Stomach (tissue), 19 donors: ENCODE measurements at places on chromosomes 12 and 14. TPM values are rescaled to one million over a fixed set of nuclear protein-coding genes. Genes with fewer than 3 reads are reported as not detected.

DNA sequence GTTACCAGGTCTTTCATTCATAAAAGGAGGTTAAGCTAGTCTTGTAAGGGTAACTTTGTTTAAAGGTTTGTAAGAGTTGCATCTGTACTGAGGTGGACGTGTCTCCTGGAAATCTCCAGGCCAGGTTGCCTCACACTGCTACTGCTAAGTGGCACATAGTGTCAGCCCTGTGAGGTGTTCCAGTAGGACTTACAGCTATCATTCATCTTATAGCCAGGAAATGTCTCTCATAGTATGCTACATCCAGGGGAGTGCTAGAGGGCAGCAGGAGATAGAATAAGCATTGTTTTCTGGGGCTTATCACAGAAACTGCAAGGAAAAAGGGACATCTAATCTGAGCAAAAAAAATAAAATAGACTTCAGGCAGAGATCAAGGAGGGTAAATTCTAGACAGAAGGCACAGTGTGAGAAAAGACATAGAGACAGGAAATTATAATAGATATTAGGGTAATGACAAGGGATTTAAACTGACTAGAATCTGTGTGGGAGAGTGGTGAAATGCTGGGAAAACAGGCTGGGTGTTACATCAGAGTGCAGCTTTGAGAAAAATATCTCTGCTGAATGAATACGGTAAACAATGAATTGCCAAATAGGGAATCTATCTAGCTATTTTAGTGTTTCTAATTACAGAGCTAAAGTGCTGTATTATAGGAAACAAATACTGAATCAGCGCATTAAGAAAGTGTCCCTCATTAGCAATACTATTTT is 205.1 kb upstream of the ABCD2 start:
- H3K4me1 ChIP-seq: no peaks in the 10 kb centered on the region
- no peak overlapping the region for H3K4me3 ChIP-seq
- no peak overlapping the region for H3K27ac ChIP-seq
- no peaks in the 10 kb centered on the region for H3K27me3 ChIP-seq
- no peaks in the 10 kb centered on the region for H3K36me3 ChIP-seq

- no peak overlapping the region for H3K27ac ChIP-seq
- H3K4me1 ChIP-seq: no peaks in the 10 kb centered on the region
- H3K36me3 ChIP-seq: no peaks in the 10 kb centered on the region
Measured at GRCh38 chr12:15411842-15412241, 89.5 kb downstream of the PTPRO start.

DNA sequence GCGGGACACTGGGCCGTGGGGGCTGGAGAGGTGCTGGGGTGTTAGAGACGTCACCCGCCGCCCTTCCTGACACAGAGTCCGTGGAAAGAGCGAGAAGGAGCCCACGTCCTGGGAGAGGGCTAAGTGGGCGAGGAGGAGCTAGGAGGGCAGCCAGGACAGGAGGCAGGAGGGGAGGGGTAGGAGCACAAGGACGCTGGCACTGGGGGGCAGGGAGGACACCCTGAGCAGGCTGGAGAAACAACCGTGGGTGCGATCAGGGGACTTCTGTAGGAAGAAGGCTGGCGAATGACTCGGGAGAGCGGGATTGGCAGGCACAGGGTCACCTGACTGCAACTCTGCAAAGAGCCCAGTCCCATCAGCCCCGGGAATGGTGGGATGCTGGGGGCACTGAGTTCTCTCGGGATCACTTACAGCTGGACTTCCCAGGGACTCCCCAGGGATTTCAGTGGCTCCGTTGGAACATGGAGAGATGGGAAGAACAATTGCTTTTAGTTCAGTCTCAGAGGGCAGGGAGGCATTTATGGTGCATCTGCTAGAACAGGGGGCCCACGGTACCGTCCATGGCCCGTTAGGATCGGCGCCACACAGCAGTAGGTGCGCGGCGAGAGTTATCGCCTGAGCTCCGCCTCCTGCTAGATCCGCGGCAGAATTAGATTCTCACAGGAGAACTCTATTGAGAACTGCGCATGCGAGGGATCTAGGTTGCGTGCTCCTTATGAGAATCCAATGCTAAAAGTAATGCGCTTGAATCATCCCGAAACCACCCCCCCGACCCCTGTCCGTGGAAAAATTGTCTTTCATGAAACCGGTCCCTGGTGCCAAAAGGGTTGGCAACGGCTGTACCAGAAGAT is 24.3 kb downstream of the UBR7 start:
- H3K4me1 ChIP-seq: peaks cover 6% of the 10 kb centered on the region
- H3K4me3 ChIP-seq: peak overlapping the region; percentile 38
- DNase-seq: peak; percentile 60
- no peaks in the 10 kb centered on the region for H3K27me3 ChIP-seq

- H3K27ac ChIP-seq: no peak overlapping the region
- H3K27me3 ChIP-seq: no peaks in the 10 kb centered on the region
- no peaks in the 10 kb centered on the region for H3K36me3 ChIP-seq
- peaks cover 9% of the 10 kb centered on the region for H3K4me1 ChIP-seq
Measured at GRCh38 chr12:97557116-97557515, 94.5 kb downstream of the RMST start.

- H3K4me1 ChIP-seq: peaks cover 25% of the 10 kb centered on the region
- peak overlapping the region; percentile 4 for H3K27ac ChIP-seq
- peak; percentile 22 for DNase-seq
- H3K27me3 ChIP-seq: no peaks in the 10 kb centered on the region
- peaks cover 52% of the 10 kb centered on the region for H3K36me3 ChIP-seq
Measured at GRCh38 chr14:77542421-77543239, 44.0 kb upstream of the ISM2 start.

- no peaks in the 10 kb centered on the region for H3K27me3 ChIP-seq
- H3K4me1 ChIP-seq: peaks cover 87% of the 10 kb centered on the region
- H3K36me3 ChIP-seq: no peaks in the 10 kb centered on the region
- no peak overlapping the region for H3K4me3 ChIP-seq
Measured at GRCh38 chr12:122841544-122842321, 6.5 kb downstream of the HIP1R start.

DNA sequence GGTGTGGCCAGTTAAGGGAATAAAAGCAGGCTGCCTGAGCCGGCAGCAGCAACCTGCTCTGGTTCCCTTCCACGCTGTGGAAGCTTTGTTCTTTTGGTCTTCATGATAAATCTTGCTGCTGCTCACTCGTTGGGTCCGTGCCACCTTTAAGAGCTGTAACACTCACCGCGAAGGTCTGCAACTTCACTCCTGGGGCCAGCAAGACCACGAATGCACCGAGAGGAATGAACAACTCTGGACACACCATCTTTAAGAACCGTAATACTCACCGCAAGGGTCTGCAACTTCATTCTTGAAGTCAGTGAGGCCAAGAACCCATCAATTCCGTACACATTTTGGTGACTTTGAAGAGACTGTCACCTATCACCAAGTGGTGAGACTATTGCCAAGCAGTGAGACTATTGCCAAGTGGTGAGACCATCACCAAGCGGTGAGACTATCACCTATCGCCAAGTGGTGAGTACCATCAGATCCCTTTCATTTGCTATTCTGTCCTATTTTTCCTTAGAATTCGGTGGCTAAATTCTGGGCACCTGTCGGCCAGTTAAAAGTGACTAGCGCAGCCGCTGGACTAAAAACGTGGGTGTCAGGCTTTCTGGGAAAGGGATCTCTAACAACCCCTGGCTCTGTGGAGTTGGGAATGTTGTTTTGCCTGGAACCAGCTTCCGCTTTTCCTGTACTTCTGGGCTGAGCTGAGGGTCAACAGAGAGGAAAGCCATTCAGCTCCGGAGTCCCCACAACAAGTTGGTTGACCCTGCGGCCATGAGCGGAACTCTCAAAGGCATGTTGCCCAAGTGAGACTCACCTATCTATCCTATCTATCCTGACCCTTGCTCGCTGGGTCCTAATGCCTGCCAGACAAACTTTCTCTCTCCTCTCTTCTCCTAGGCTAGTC is at the start of gene DHRS2:
Gene DHRS2 (plus strand): TSS at position 48 of the 895 bp plus-strand sequence. CDS start 2,501 bp downstream, outside the sequence.
- H3K4me3 ChIP-seq: no peak within 1 kb of the TSS
- DNase-seq: no peak
- H3K27me3 ChIP-seq: no peaks in the 10 kb centered on the region
- H3K27ac ChIP-seq: no peak within 1 kb of the TSS

GRCh38 chr14:66133666-66134065 is 352.5 kb upstream of the CCDC196 start:
- H3K27me3 ChIP-seq: no peaks in the 10 kb centered on the region
- no peak for DNase-seq
- H3K36me3 ChIP-seq: no peaks in the 10 kb centered on the region
- peaks cover 13% of the 10 kb centered on the region for H3K4me1 ChIP-seq
- no peak overlapping the region for H3K27ac ChIP-seq

- H3K36me3 ChIP-seq: peaks cover 81% of the 10 kb centered on the region
- H3K27ac ChIP-seq: no peak overlapping the region
- no peaks in the 10 kb centered on the region for H3K27me3 ChIP-seq
- no peak overlapping the region for H3K4me3 ChIP-seq
Measured at GRCh38 chr12:57104292-57104910, 6.8 kb downstream of the STAT6 start.

DNA sequence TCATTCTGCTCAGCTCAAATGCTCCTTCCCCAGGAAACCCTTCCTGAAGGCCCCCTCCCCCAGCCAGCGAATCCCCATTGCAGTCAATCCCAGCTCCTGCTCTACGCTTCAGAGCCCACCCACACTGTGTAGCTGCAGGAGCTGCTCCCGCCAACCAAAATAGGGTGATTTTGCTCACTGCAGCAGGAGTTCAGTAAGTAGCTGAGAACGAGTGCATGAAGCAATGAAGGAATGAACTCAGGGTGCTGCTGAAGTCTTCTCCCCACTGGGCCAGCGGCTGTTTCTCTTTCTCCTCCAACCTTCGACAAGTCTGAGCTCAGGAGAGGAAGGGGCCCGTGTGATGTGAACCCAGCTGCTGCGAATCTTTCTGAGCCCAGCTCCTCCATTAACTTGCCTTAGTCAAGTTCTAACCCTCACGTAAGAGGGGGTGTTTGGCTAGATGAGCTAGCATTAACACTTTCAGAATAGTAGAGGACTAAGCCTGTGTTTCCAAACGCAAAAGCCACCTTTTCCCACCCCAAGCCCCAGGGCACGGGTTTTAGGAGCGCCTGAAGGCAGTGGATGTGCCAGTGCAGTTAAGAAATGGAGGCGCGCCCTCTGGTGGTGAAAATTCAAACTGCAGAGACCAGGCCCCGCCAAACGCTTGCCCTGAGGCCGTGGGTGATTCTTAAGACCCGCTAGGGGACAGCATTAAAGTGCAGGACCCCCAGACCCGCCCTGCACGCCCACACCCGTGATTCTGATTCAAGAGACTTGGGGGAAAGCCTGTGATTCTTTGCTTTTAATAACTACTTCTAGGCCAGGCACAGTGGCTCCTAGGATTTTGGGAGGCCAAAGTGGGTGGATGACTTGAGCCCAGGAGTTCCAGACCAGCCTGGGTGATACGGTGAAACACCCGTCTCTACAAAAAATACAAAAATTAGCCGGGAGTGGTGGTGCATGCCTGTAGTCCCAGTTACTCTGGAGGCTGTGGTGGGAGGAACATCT is 11.9 kb upstream of the SERPINA4 start:
- no peaks in the 10 kb centered on the region for H3K4me1 ChIP-seq
- no peaks in the 10 kb centered on the region for H3K36me3 ChIP-seq
- peak; percentile 63 for DNase-seq
- no peak overlapping the region for H3K4me3 ChIP-seq
- no peak overlapping the region for H3K27ac ChIP-seq

DNA sequence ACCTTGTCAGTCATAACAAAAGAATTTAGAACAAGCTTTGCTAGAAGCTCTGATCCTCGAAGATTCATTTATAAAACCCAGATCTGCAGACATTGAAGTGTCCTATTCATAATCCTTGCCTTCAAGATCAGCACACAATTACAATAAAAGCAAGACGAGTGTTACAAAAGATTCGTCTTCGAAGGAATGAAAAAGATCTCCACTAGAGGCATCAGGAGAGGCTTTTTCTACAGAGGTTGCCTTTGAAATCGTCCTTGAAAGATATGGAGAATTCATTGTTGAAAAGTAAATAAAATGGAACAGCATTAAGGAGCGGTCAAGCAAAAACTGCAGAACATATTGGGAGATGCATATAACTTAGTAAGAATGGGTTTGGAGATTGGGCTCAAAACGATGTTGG is 146.4 kb downstream of the BMP4 start:
- no peak overlapping the region for H3K27ac ChIP-seq
- H3K36me3 ChIP-seq: no peaks in the 10 kb centered on the region
- DNase-seq: no peak
- H3K27me3 ChIP-seq: no peaks in the 10 kb centered on the region
- no peaks in the 10 kb centered on the region for H3K4me1 ChIP-seq

- no peaks in the 10 kb centered on the region for H3K4me1 ChIP-seq
- no peak overlapping the region for H3K4me3 ChIP-seq
- peak; percentile 45 for DNase-seq
- no peak overlapping the region for H3K27ac ChIP-seq
- H3K27me3 ChIP-seq: peaks cover 14% of the 10 kb centered on the region
- H3K36me3 ChIP-seq: no peaks in the 10 kb centered on the region
Measured at GRCh38 chr12:13959131-13959723, 22.2 kb downstream of the GRIN2B start.

DNA sequence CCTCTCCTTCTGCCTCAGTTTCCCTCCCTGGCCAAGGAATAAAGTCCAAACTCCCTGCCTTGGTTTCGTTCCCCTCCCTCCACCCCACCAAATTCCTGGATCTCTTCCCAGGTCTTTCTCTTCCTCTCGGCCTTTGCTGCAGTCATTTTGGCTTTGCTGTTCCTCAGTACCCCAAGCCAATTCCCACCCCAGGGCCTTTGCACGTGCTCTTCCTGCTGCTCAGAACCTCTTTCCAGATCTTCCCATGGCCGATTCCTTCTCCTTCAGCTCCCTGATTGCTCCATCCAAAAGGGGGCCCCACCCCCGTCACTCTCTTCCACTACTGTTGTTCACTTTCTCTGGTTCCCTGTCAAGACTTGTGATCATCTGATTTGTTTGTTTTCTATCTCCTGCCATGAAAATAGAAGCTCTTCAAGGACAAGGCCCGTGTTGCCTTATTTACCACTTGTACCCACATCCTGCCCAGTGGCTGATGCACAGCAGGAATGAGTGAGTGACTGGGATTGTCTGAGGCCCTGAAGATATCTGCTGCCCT is 3.1 kb downstream of the HNF1A start:
- H3K36me3 ChIP-seq: no peaks in the 10 kb centered on the region
- H3K27ac ChIP-seq: peak overlapping the region; percentile 86
- peak overlapping the region; percentile 59 for H3K4me3 ChIP-seq
- no peaks in the 10 kb centered on the region for H3K27me3 ChIP-seq
- H3K4me1 ChIP-seq: peaks cover 59% of the 10 kb centered on the region

The NRIP2 gene
- total RNA-seq: 4.7 TPM

The ZFHX2 gene
- total RNA-seq: 0.43 TPM

The RILPL2 gene
- 2.3 TPM for total RNA-seq

The RND1 gene
- 6.1 TPM for total RNA-seq

The NELL2 gene
- total RNA-seq: 29.6 TPM

The TC2N gene
- total RNA-seq: 162 TPM
